ENCODE measurements at places on chromosomes 2 and 18.
A peak's percentile ranks its signal among the peaks of the same experiment; 100 is the strongest.

DNA sequence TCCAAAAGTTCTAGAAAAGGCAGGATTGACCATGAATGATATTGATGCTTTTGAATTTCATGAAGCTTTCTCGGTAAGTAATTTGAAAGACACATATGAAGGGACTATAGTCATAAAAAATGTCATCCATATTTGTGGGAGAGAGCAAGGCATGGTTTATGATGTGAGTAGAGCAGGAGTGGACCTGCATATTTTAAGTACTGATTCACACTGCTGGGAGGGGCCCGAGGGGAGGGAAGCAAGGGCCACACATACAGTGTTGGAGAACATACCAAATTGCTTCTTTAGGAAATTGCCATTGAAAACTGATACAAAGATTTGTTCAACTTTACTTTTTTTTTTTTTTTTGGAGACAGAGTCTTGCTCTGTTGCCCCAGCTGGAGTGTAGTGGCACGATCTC, 39.4 kb downstream of the HADHB start:
- no peak overlapping the region for H3K4me3 ChIP-seq
- peaks cover 96% of the 10 kb centered on the region for H3K36me3 ChIP-seq
- no peak for DNase-seq

DNA sequence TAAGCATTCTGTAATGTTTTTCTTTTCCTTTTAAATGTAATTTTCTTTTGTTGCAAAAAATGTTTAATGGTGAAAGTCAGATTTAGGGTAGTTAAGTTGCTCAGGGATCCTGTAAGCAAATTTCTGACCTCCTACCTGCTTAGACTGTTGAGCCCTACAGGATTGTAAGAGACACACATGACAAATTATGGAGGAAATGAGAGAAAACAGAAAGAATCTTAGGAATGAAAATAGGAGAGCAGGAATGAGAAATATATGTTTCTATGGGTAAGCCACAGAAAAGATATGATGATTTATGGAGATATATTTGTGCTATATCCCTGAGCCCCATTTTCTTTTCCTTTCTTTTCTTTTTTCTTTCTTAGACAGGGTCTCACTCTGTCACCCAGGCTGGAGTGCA, 28.3 kb downstream of the CYBRD1 start:
- no peak overlapping the region for H3K4me3 ChIP-seq
- DNase-seq = no peak
- no peaks in the 10 kb centered on the region for H3K27me3 ChIP-seq
- H3K36me3 ChIP-seq = peaks cover 27% of the 10 kb centered on the region
- H3K27ac ChIP-seq = no peak overlapping the region
- peaks cover 6% of the 10 kb centered on the region for H3K4me1 ChIP-seq

DNA sequence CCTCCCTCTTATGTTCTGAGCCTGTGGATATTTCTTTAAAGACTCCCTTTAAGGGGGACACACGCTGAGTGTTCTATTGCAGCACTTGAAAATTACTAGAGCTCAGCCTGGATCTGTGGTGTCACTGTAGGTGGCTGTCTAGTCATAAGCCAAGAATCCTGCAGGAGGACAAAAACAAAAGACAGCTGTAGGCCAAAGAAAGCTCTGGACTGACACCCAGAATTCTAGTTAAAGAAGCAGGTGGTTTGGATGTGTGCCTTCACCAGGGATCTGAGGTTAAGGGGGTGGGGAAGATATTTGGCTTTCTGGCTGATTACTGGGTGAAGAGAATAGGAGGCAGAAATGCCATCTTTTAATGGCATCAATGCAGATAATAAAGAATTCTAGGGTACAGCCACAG, 842.5 kb upstream of the NXPH2 start:
- H3K4me3 ChIP-seq = no peak overlapping the region
- H3K27ac ChIP-seq = no peak overlapping the region
- no peaks in the 10 kb centered on the region for H3K36me3 ChIP-seq
- no peaks in the 10 kb centered on the region for H3K27me3 ChIP-seq
- H3K4me1 ChIP-seq = no peaks in the 10 kb centered on the region

GRCh38 chr2:236843161-236843968, 242.3 kb upstream of the COPS8 start:
- DNase-seq = no peak
- no peak overlapping the region for H3K4me3 ChIP-seq
- no peaks in the 10 kb centered on the region for H3K27me3 ChIP-seq

GRCh38 chr2:14363137-14363536, 269.4 kb upstream of the LRATD1 start:
- H3K36me3 ChIP-seq = no peaks in the 10 kb centered on the region
- H3K4me3 ChIP-seq = no peak overlapping the region
- H3K4me1 ChIP-seq = no peaks in the 10 kb centered on the region
- no peak overlapping the region for H3K27ac ChIP-seq

DNA sequence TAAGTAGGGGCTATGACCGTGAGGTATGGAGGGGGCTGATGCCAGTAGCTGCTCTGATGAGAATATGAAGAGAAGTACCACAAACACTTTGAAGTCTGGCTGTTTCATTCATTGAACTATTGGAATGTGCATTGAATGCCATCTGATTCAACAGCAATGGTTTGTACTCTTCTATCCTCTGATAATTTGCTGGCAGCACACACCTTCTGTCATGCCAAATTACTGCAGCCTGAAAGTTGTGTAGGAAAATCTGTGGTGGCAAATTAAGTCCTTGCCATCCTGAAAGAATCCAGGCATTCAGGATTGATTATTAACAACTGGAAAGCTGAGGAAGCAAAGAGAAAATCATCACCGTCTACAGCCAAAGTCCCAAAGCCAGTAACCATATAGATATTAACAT, 711.2 kb downstream of the NRXN1 start:
- no peak for DNase-seq
- no peaks in the 10 kb centered on the region for H3K4me1 ChIP-seq
- H3K27ac ChIP-seq = no peak overlapping the region
- no peaks in the 10 kb centered on the region for H3K27me3 ChIP-seq

DNA sequence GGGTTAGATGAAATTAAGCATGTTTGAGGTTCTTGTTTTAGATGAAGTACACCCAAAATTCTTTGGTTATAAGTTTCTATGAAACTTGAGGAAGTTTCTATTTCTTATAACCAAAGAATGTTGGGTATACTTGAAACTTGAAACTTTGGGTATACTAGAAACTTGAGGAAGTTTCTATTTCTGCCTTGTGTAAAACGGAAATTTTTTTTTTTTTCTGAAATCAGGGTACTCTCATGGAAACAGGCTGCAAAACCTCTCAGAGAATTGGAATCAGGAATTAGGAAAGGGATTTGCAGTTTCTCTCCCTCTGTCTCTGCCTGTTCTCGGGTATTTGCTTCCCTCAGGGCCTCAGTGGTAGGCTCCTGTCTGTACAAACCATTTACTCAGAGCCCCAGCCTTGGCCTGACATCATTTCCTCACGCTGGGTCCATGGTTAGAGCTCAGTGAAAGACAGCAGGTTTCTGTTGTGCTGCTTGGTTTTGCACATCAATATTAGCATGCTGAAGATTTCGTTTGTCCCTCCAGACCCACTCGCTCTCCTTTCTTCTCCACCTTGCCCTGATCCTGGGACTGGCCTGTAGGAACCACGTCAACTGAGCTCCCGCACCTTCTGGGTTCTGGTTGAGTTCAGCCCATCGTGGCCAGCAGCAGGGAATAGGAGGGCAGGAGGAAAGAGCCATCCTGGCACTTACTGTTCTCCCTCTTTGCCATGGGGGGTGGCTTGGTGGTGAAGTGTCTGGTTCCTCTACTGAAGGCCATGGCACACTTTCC, 106.4 kb downstream of the POLR1A start:
- H3K27me3 ChIP-seq = no peaks in the 10 kb centered on the region
- H3K4me1 ChIP-seq = peaks cover 61% of the 10 kb centered on the region
- H3K4me3 ChIP-seq = no peak overlapping the region
- H3K27ac ChIP-seq = peak overlapping the region; percentile 85
- no peaks in the 10 kb centered on the region for H3K36me3 ChIP-seq

DNA sequence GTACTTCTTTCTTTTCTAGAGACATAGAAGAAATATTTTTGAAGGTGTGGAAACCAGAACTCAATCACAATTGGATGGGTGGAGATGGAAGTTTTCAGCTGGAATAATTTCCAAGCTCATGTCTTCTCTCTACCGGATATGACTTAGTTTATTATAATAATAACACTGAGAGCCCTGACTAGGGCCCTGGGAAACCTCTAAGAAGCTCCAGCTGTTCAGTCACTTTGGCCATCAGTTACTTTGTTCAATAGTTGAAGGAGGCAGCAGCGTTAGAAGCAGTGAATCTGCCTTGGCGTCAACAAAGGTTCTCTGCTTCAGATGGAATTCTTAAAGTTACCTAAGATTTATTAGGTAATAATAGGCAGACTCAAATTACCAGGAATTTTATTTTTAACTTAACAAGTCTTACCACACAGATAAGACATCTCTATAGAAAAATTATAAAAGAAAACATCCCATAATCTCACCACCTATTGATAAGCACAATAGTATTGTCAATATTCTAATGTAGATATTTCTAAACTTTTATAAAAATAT, 293.8 kb upstream of the CHAC2 start:
- H3K27ac ChIP-seq = no peak overlapping the region
- no peaks in the 10 kb centered on the region for H3K4me1 ChIP-seq
- no peaks in the 10 kb centered on the region for H3K27me3 ChIP-seq
- H3K36me3 ChIP-seq = no peaks in the 10 kb centered on the region
- H3K4me3 ChIP-seq = no peak overlapping the region

DNA sequence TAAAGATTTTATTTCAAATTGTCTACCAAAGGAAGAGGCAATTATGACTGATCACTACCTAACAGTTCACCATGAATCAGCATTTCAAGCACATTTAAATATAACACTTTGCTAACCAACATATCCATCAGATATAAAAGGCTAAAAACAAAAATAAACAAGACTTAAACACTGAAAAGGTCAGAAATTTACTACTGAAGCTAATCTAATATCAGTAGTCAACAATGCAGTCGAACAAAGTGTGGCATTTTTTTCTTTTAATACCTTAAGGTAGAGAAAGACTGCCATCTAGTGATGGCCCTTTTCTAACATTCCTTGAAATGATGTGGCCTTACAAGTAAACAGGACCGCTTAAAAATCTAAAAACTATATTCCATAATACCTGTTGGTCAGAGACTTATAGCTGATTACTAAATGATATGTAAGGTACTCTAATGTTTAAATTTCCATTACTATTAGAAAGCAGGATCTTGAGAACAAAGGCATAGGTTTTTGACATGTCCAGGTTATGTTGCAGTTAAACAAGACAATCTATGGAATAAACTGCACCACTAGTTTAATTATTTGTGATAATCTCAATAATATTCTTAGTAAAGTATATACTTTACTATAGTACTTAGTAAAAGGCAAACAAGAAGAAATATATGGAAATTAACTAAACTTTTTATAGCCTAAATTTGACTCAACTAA, 80.0 kb downstream of the EXOC6B start:
- H3K27me3 ChIP-seq = no peaks in the 10 kb centered on the region
- no peaks in the 10 kb centered on the region for H3K36me3 ChIP-seq
- H3K4me3 ChIP-seq = no peak overlapping the region

DNA sequence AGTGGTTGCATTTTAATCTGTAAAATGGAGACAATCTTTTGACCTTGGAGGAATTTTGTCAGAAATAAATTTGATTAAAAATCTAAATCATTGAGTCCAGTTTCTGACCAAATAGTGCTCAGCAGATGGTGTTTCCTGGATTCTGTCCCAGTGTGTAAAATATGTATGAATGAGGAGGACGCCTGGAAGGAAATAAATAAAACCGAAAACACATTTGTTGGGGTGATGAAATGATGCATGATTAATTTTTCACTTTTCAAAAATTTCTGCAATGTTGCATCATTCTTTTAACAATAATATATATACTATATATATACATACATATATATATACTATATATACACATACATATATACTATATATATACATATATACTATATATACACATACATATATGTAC, 261.1 kb upstream of the TRIB2 start:
- H3K27ac ChIP-seq = no peak overlapping the region
- H3K4me3 ChIP-seq = no peak overlapping the region

DNA sequence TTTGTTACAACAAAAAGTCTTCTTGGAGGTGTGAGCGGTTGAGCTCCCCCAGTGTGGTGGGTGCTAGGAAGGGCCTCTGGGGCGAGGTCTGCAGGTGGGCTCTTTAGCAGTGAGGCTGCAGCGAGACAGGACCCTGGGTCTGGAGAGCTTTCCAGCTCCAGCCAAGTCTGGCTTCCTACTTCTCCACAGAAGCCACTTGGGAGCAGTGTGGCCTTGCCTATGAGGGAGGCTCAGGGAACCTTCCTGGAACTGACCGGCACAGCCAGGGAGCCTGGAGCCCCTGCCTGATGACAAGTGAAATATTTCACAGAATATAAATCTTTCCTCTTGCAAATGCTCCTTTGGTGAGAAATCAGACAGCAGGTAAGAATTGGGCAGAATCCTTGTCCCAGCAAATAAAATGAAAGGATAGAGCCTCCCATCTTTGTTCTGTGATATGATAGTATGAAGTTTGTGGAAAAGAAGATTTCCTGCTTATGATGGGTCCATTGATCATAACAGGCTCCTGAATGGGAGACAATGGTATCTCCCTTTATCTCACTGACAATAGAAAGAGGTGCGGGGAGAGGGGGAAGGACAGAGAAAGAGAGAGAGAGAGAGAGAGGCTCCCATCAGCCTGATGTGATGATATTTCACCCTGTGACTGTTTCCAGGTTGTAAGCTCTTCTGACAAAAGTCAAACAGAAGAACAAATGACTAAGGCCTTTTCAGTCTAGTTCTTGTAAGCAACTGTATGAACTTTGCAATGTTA, 289.8 kb upstream of the SPRED2 start:
- no peaks in the 10 kb centered on the region for H3K36me3 ChIP-seq
- H3K27ac ChIP-seq = no peak overlapping the region
- H3K4me3 ChIP-seq = no peak overlapping the region
- no peaks in the 10 kb centered on the region for H3K27me3 ChIP-seq
- no peaks in the 10 kb centered on the region for H3K4me1 ChIP-seq
- DNase-seq = no peak

- no peak overlapping the region for H3K27ac ChIP-seq
- H3K4me1 ChIP-seq = no peaks in the 10 kb centered on the region
- no peaks in the 10 kb centered on the region for H3K36me3 ChIP-seq
- DNase-seq = no peak
- no peaks in the 10 kb centered on the region for H3K27me3 ChIP-seq
- no peak overlapping the region for H3K4me3 ChIP-seq
Measured at GRCh38 chr2:84854850-84855249, 26.0 kb downstream of the TRABD2A start.

Measured in upper lobe of right lung (tissue), 1 donor.